ENCODE measurements at places on chromosomes 16 and 17. TPM values are rescaled to one million over a fixed set of nuclear protein-coding genes. Genes with fewer than 3 reads are reported as not detected.

HNF1B gene
- not detected for total RNA-seq

CA5A gene
- not detected for total RNA-seq

ORAI3 gene
- total RNA-seq: 123 TPM

GRCh38 chr16:3088925-3089716 lies 10.0 kb downstream of the ZSCAN10 start:
- no peaks in the 10 kb centered on the region for H3K36me3 ChIP-seq
- no peak overlapping the region for H3K4me3 ChIP-seq
- no peaks in the 10 kb centered on the region for H3K4me1 ChIP-seq
- DNase-seq: no peak
- no peaks in the 10 kb centered on the region for H3K27me3 ChIP-seq

- H3K4me3 ChIP-seq: no peak overlapping the region
- H3K27ac ChIP-seq: no peak overlapping the region
- H3K4me1 ChIP-seq: peaks cover 5% of the 10 kb centered on the region
Observed at GRCh38 chr17:39622380-39623006, 4.3 kb upstream of the PPP1R1B start.

GRCh38 chr17:80835816-80836657 lies 155.6 kb upstream of the CHMP6 start:
- peaks cover 5% of the 10 kb centered on the region for H3K4me1 ChIP-seq
- no peaks in the 10 kb centered on the region for H3K27me3 ChIP-seq
- H3K4me3 ChIP-seq: no peak overlapping the region
- no peaks in the 10 kb centered on the region for H3K36me3 ChIP-seq

GRCh38 chr16:874366-875181 lies 74.0 kb upstream of the GNG13 start:
- no peak overlapping the region for H3K4me3 ChIP-seq
- H3K4me1 ChIP-seq: no peaks in the 10 kb centered on the region
- no peak overlapping the region for H3K27ac ChIP-seq
- H3K36me3 ChIP-seq: no peaks in the 10 kb centered on the region

DNA sequence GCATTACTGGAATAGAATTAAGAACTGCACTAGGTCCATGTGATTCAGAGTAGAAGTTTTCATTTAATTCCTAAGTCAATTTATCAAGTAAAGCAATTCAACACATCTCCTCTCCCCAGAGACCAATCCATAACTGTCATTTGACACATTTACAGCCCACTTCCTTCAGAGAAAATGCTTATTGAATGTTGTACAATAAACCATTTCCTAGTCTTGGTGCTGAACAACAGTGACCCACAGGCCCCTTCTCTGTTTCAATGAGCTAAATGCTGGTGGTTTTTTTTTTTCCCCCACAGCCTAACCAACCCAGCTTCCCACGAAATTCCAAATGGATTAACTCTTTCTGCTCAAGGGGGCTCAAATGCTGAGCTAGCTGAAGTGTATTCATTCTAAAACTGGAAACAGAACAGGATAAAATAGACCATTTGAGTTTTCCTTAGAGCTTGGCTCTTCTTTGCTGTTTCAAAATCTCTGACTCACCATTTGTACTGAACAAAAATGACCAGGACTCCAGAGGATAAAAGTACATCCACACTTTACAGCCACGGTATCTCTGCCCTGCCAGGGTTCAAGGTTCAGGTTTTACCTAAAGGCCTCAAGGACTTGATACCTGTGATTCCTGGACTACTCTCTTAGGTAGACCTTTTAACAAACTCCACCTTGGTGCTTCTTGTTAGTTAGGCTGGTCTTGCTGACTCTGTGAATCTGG lies 62.3 kb downstream of the TMEM100 start:
- no peak overlapping the region for H3K4me3 ChIP-seq
- H3K27ac ChIP-seq: peak overlapping the region; percentile 2
- peaks cover 18% of the 10 kb centered on the region for H3K4me1 ChIP-seq
- no peaks in the 10 kb centered on the region for H3K36me3 ChIP-seq

DNA sequence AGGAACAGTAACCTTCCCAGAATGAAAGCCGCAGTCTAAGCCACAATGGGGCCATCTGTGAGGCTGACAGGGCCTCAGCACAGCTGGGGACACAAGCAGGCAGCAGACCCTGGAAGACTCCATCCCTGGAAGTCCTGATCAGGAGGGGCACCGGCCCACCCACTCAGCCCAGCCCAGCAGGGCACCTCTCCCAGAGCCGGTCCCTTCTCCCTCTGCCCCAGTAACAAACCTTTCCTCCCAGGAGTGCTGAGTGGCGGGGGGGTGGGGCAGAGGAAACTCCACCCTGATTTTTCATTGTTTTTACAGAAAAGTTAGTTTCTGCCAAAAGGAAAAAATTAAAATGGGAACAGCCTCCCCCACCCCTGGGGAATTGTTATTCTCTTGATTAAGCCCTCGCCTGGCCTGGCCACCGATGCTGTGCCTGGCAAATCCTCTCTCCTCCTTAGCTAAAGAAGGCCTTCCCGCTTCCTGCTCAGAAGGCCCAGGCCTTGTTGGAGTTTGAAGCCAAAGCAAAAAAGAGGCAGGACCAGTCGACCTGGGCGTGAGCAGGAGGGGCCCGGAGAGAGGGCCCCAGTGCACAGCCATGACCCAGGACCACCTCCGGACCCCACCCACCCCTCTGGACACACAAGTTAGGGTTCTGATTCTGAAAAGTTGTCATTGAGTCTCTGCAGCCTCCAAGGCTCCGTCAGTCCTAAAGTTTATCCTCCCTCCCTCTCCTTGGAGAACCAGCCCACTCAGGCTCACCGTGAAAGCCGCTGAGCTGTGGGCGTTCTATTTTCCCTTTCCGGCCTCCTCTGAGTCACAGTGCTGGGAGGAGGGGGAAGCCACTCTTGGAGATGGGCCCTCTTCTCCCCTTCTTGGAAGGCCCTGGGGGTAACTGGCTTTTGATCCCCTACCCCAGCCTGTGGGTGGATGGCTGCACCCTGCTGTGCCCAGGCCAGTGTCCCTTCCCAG lies 128.4 kb upstream of the TNRC6C start:
- no peak overlapping the region for H3K4me3 ChIP-seq
- no peak overlapping the region for H3K27ac ChIP-seq
- no peaks in the 10 kb centered on the region for H3K36me3 ChIP-seq
- peak; percentile 86 for DNase-seq
- H3K4me1 ChIP-seq: peaks cover 10% of the 10 kb centered on the region

DNA sequence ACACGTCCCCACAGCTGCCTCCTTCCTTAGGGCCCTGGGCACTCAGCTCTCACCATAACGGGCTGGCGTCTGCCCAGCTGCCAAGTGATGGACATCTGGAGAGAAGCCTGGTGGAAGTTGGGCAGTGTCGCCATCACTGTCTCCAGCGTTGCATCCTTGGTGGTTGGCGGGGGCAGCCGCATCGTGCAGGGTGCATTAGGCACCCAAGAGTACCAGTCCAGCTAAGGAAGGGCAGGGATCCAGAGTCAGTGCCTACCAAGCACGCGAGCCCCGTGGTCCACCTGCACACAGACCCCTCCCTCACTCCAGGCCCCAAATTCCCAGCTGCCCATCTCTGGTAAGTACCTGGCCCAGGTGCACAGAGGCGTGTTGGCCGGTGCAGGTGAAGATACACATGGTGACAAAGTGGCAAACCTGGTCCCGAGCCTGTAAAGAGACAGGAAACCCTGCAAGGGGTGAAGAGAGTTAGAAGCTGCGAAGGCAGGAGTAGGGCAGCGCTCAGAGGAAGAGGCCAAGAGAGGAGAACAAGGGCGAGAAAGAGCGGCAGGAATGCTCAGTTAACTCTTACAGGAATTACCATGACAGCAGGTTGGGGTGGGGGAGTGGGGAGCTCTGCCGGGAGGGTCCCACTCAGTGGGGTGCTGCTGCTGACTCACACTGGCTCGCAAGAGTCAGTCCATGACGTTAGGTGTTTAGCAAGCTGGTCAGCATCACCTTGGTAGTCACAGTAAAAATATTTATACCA lies 9.5 kb downstream of the ALOX15 start:
- H3K27ac ChIP-seq: peak overlapping the region; percentile 50
- H3K4me1 ChIP-seq: peaks cover 9% of the 10 kb centered on the region
- H3K4me3 ChIP-seq: no peak overlapping the region
- DNase-seq: no peak
- H3K36me3 ChIP-seq: no peaks in the 10 kb centered on the region
- H3K27me3 ChIP-seq: peaks cover 26% of the 10 kb centered on the region

DNA sequence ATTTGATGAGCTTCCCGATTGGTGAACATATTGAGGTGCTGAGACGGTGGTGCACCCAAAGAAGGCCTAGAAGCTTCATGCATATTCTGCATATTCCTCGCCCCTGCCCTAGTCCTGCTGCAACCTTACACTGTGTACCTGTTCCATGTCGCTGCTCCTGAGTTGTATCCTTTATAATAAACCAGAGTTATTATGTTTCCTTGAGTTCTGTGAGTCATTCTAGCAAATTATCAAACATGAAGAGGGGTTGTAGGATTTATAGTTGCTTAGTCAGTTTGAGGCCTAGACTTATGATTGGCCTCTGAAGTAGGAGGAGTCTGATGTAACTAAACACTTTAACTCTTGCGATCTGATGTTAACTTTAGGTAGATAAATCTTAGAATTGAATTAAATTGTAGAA lies 436.8 kb downstream of the CA10 start:
- no peak overlapping the region for H3K27ac ChIP-seq
- no peaks in the 10 kb centered on the region for H3K27me3 ChIP-seq
- H3K4me1 ChIP-seq: no peaks in the 10 kb centered on the region

Data from cardiac muscle cell (in vitro differentiated cells and primary cell).